ENCODE measurements at places on chromosomes 11 and 22. TPM values are rescaled to one million over a fixed set of nuclear protein-coding genes. Genes with fewer than 3 reads are reported as not detected.

The TCN1 gene
- 0.55 TPM for total RNA-seq

The C11orf24 gene
- total RNA-seq = 11.6 TPM

The KIF18A gene
- total RNA-seq = 5.3 TPM

The SHANK3 gene
- not detected for total RNA-seq

The SYCE3 gene
- not detected for total RNA-seq

The SCN3B gene
- not detected for total RNA-seq

The RIN1 gene
- total RNA-seq = 1.9 TPM

The GSTT2 gene
- not detected for total RNA-seq

The SLC22A6 gene
- not detected for total RNA-seq

The TBX10 gene
- not detected for total RNA-seq

The IRAG1 gene
- 0.99 TPM for total RNA-seq

The TMX2 gene
- 38.3 TPM for total RNA-seq
